Osteoblast (primary cell): ENCODE measurements at places on chromosomes 13 and 19. TPM values are rescaled to one million over a fixed set of nuclear protein-coding genes. Genes with fewer than 3 reads are reported as not detected.

ZNF865 gene
- total RNA-seq = 1.4 and 1.5 TPM in 2 replicates

GRCh38 chr19:33720691-33721682 lies 75.7 kb upstream of the KCTD15 start:
- DNase-seq = peak; percentile 74

GTF3A gene
- 111 and 115 TPM in 2 replicates for total RNA-seq

NKPD1 gene
- 0.29 TPM in 1 of 2 replicates, not detected in the other for total RNA-seq

KCNN1 gene
- under 0.01 TPM in 1 of 2 replicates, not detected in the other for total RNA-seq

- DNase-seq = peak; percentile 93
Measured at GRCh38 chr19:11538232-11539036, at the start of gene CNN1. TSS of gene CNN1 (plus strand) at chr19:11538851. CDS start at chr19:11538928, 77 bp downstream.

POU2F2 gene
- total RNA-seq = under 0.01 and 0.88 TPM in 2 replicates

DNA sequence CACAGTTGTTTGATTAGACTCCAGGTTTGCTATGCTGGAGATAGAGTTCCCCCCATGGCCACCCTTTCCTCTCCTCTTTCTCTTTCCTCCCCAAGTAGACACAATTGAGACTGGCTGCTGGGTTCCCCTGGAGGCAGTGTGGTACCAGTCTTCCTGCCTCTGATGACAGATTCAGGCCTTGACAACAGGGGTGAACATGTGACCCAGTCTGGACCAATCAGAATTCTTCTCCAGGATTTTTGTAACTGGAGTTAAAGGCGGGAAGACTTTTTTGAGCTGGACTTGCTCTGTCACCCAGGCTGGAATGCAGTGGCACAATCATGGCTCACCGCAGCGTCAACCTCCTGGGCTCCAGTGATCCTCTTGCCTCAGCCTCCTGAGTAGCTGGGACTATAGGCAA lies 48.7 kb downstream of the CCNE1 start:
- DNase-seq = no peak

ZNF610 gene
- 2.9 and 3.3 TPM in 2 replicates for total RNA-seq
